ENCODE measurements at places on chromosomes 12 and 14.

GRCh38 chr12:104930388-104931326 lies 27.4 kb downstream of the SLC41A2 start:
- DNase-seq, result no peak

GRCh38 chr14:55333711-55334485 lies 62.7 kb downstream of the FBXO34 start:
- DNase-seq, result no peak

DNA sequence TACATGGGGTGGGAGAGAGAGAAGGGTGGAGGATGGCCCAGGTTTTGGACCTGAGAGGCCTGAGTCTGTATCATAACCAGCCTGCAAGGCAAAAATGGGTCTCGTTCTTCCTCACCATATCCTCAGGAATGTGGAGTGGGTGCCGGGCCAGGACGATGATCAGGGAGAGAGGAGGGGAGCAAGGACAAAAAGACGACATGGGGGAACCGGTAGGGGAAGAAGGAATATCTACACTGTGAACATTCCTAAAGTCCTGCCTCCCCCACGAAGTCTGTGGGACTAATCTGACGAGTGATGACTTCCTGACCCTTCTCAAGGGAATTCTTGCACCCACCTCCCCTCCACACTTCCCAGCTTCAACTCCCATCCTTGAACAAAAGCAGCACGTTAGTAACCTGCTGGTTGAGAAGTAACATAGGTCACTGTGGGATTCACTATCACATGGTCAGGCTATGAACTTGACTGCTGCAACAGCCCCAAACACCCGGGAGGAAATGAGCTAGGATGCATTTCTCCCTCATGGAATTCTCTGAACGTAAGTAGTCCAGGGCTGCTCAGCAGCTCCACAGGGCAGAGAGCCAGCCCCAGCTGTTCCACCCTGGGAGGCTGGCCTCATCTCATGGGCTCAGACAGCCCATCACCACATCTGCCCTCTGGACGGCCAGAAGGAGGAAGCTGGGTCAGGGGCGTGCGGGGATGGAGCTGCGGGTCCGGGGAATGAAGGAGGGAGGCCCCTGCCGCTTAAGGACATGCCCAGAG lies 36.8 kb upstream of the VWF start:
- DNase-seq, result no peak

DNA sequence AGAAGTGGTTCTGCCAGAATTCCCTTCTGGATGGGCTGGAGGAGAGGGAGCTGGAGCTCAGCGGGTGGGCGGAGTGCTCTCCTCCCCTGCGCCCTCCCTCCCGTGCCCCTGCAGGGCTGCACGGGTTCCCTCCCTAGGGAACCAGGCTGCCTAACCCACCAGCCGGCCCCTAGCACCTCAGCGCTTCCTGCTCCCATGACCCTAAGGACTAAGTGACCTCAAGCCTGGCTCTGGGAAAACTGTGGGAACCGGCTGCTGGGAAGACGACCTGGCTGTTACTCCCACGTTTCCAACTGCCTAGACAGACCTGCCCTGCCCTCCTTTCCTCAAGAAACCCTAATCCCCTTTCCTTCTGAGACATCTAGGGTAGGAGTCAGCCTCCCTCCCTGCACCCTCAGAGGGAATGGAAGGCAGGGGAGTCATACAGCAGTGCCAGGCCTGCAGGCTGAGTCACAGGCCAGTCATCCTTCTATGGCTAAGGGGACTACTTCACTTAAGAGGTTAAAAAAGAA lies 31.5 kb downstream of the SLC6A12 start:
- DNase-seq, result no peak

GRCh38 chr14:54809767-54810166 lies 92.9 kb downstream of the GCH1 start:
- DNase-seq, result no peak

GRCh38 chr12:101077791-101078528 lies 132.1 kb downstream of the SLC5A8 start:
- DNase-seq, result no peak

GRCh38 chr12:47122602-47123001 lies 42.8 kb upstream of the AMIGO2 start:
- DNase-seq, result no peak

- DNase-seq, result no peak
These were observed 39.0 kb downstream of the SLC38A4 start for GRCh38 chr12:46786774-46787173.

DNA sequence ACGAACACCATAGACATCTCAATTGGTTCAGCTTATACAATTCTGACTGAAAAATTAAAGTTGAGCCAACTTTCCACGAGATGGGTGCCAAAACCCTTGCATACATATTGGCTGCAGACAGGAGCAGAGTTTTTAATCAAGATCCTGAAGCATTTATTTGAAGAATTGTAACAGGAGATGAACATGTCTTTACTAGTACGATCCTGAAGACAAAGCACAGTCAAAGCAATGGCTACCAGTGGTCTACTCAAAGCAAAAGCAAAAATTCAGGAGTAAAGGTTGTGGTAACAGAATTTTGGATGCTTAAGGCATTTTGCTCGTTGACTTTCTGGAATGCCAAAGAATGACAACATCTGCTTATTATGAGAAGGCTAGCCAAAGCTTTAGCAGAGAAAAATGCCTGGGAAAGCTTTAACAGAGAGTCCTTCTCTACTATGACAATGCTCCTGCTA lies 20.7 kb downstream of the ZDHHC17 start:
- DNase-seq, result no peak

DNA sequence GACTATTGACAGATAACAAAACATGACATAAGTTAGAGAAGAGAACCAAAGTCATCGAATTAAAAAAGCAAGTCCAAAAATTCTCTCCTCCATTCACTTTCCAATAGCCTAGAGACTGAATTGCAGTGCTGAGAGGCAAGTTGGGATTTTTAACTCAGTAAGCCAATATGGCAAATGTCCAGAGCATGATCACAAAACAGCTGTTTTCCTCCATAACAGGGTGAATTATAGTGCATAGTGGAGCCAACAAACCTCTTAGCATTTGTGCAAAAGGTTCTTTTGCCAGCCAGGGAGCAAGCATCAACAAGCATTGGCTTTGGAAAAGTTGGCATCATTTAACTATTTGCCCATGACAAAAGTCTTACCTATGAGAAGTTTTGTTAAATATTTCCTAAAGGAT lies 458.8 kb upstream of the NOVA1 start:
- no peak for DNase-seq

GRCh38 chr12:103901518-103902173 lies 28.6 kb upstream of the HSP90B1 start:
- no peak for DNase-seq

GRCh38 chr12:47779943-47780504 lies 7.0 kb downstream of the SLC48A1 start:
- DNase-seq, result no peak

GRCh38 chr14:91417983-91418386 lies 365 bp upstream of the CCDC88C start:
- no peak for DNase-seq

- DNase-seq, result no peak
These were observed 66.3 kb downstream of the INSM2 start for GRCh38 chr14:35600253-35600652.

GRCh38 chr14:51293912-51294389 lies 53.9 kb downstream of the TMX1 start:
- DNase-seq, result no peak

DNA sequence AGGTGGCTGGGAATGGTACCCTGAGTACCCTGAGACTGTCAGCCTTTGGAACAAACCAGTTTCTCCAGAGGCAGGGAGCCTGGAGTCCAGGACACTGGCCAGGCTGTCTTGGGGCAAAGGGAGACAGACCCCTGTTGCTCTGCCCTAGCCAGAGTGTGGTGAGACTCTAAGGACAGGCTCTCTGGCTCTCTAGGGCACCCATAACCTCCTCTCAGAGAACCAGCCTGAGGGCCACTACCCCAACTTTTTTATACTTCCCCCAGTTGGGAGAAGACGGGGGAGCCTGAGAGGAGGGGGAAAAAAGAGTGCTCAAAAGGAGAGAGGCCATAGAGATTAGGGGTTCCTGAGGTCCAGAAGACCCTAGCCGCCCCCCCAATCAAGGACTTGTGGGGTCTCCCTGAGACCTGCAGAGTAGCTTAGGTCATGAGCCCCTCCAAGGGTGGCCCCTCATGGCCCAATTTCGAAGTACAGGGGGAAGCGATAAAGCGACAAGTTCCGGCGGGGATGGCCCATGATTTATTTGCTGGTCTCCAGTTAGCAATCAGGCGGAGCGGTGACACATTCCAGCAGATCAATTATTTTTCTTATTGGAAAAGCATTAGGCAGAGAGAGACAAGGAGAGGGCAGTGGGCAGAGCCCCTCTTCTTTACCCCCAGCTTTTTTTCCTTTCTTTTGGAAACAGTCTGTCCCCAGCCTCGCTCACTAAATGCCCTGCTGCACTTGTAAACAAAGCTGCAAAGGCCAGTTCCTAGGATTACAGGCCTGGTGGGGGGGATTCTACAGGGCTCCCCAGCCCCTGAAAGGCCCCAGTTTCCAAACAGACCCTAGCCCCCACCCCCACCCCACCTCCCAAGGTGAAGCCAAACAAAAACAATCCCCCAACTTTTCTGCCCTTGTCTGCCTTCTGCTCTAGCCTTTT lies 1.5 kb downstream of the HOXC8 start:
- no peak for DNase-seq

GRCh38 chr12:96698521-96698920 lies 208.5 kb upstream of the NEDD1 start:
- no peak for DNase-seq

GRCh38 chr12:93072340-93072739 lies 143.2 kb upstream of the EEA1 start:
- no peak for DNase-seq

GRCh38 chr14:65444230-65444629 lies 31.7 kb downstream of the FUT8 start:
- DNase-seq, result no peak

DNA sequence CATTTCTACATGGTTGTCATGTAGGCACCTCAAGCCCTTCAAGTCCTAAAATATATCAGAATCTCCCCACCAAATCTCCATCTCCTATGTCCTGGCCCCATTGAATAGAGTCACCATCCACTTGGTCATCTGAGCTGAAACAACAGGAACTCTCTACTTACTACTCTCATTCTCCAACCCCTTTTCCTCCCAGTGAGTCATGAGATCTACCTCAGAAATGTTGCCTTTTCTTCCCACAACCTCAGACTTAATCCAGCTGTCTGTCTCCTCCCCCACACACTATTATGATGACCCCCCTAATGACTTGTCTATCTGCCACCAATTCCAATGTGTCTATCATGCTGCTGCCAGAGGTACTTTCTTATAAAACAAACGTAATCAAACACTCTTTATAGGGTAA lies 72.3 kb upstream of the TMEM263 start:
- no peak for DNase-seq

DNA sequence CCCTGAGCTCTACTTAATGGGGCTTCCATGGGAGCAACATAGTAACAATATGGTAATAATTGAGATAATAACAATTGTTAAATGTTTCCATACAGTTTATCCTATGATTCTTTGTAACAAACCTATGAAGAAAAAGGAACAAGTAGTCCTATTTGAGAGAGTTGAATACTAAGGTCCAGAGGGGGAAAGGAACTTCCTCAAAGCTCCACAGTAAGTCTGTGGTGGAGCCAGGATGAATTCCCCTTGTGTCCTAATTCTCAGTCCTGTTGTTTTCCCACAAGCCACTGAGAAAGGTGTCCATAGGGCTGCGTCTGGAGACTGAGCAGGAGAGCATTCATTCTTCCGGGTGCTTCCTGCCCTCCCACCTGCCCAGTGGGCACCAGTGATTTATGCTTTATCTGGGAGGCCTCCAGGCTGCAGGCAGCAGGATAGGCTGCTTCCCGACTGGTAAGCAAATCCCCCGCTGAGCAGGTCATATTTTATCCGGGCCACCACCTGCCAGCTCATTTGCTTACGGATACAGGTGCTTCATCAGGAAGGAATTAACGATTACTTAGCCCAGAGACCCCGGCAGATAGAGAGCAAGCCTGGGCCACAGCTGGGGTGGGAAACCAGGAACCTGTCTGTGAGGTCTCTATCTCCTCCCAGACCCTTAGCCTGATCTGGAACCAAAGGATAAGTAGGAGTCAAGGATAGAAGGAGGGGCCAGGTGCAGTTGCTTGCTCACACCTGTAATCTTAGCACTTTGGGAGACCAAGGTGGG lies 33.9 kb upstream of the FAM222A start:
- no peak for DNase-seq

- DNase-seq, result no peak
These were observed 717 bp downstream of the ORAI1 start for GRCh38 chr12:121626853-121627640.

DNA sequence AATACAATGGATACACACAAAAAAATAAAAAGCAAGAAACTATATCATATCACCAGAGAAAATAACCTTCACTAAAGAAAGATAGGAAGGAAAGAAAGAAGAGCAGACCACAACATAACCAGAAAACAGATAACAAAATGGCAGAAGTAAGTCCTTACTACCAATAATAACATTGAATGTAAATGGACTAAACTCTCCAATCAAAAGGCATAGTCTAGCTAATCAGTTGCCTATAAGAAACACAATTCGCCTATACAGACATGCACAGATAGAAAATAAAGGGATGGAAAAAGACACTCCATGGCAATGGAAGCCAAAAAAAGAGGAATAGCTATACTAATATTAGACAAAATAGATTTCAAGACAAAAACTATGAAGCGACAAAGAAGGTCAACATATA lies 8.9 kb upstream of the TAS2R30 start:
- no peak for DNase-seq

GRCh38 chr12:30796313-30796780 lies 41.6 kb upstream of the CAPRIN2 start:
- no peak for DNase-seq

DNA sequence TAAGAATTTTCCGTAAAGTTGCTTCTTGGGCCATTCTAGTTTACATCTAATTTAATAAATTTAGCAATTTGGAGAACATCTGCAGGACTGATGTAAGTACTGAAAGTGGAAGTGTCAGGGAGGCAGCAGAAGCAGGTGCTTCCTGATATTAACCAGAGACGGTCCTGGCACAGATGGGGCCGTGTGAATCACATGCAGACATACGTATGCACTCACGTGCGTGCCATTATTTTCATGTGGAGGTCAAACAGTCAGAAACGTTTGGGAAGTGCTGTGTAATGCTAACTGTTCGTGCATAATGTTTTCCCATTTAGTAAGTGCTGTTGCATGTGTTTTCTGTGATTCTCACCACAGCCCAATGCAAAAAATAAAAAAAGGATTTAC lies 87.8 kb upstream of the DYNC1H1 start:
- DNase-seq, result no peak

GRCh38 chr12:28209782-28210181 lies 19.5 kb downstream of the CCDC91 start:
- no peak for DNase-seq

DNA sequence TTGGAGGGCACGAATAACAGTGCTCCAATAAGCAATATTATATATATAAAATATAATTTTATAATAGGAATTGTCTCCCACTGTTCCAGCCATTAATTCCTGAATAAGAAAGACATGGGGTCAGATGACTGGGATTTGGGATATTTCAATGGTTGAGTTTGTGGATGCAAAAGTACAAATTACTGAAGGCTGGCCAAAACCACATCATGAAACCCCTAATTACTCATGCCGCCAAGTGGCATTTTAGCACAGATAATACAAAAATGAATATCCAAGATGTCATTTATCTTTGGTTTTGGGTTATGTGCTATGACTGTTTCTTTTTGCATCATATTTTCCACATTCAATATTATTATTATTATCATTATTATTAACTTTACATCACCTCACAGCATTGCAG lies 261.4 kb upstream of the TBX3 start:
- no peak for DNase-seq
